ENCODE measurements at places on chromosomes 1 and 21.
A peak's percentile ranks its signal among the peaks of the same experiment; 100 is the strongest.

GRCh38 chr1:211371406-211372105 lies 44.9 kb downstream of the TRAF5 start:
- no peak for DNase-seq

- DNase-seq, result peak; percentile 81
Measured at GRCh38 chr1:225999912-226000337, 782 bp upstream of the SDE2 start.

- no peak for DNase-seq
Measured at GRCh38 chr1:182367926-182368325, 23.7 kb downstream of the GLUL start.

- no peak for DNase-seq
Measured at GRCh38 chr1:70003211-70003908, 202.0 kb downstream of the LRRC40 start.

GRCh38 chr1:38500891-38501290 lies 358.7 kb downstream of the RRAGC start:
- no peak for DNase-seq

GRCh38 chr1:155609515-155610256 lies at the start of gene MSTO1:
TSS of gene MSTO1 (plus strand) at chr1:155610218. CDS start at chr1:155610249, 31 bp downstream.
- peak; percentile 94 for DNase-seq

DNA sequence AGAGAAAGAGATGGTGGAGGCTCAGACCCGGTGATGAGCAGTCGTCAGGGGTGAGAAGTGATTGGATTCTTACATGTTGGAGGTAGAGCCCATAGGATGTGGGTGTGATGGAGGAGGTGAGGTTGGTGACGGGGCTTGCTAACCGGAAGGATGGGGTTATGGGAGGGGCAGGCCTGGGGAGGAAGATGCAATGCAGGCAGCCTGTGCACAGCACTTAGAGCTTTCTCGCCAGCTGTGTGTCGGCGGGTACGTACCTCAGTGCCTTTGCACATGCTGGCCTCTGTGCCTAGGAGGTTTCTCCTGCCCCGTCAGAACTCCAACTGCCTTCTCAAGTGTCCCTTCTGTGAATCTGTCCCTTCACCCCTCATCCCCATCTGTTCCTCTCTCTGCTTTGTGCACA lies 2.9 kb upstream of the BSND start:
- DNase-seq, result peak; percentile 65

- DNase-seq, result peak; percentile 19
Measured at GRCh38 chr1:169107603-169108208, 1.2 kb downstream of the ATP1B1 start.

- DNase-seq, result peak; percentile 63
Measured at GRCh38 chr1:149885339-149886120, 13.8 kb upstream of the BOLA1 start.

- no peak for DNase-seq
Measured at GRCh38 chr1:242456726-242457269, 67.7 kb downstream of the PLD5 start.

GRCh38 chr1:150109586-150109985 lies 40.1 kb upstream of the PLEKHO1 start:
- DNase-seq, result peak; percentile 57

- DNase-seq, result no peak
Measured at GRCh38 chr1:246572785-246573184, 6.5 kb downstream of the CNST start.

GRCh38 chr1:93880731-93881130 lies 1.7 kb upstream of the DNTTIP2 start:
- DNase-seq, result no peak

- no peak for DNase-seq
Measured at GRCh38 chr1:244384066-244384465, 67.6 kb downstream of the ADSS2 start.

GRCh38 chr1:204623365-204623893 lies 62.1 kb downstream of the LRRN2 start:
- no peak for DNase-seq

GRCh38 chr1:37400466-37401225 lies 73.7 kb upstream of the ZC3H12A start:
- no peak for DNase-seq

DNA sequence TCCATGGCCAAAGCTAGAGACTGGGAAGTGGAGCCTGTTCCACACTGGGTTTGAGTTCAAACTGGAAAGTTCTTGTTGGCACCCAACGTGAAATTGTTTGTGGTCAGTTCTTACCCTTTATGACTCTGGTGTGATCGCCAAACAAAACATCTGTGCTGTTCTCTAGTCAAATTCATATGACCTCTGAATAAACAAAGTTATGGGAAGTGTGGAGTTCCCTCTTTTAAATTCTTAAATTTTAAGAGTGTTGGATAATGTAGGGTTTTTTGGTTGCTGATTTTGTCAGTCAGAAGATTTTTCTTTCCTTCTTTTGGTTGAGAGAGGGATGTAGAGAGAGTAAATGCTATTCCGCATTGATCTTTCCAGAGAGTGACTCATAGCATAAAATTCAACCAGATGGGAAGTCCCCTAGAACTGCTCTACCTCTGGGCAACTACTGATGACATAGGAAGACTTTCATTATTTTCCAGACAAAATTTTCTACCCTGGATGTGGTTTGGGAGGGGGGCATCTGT lies 36.4 kb downstream of the CHML start:
- no peak for DNase-seq

- DNase-seq, result no peak
Measured at GRCh38 chr1:176693697-176694329, 230.8 kb downstream of the PAPPA2 start.

GRCh38 chr1:53896635-53897229 lies 2.7 kb downstream of the DIO1 start:
- no peak for DNase-seq

DNA sequence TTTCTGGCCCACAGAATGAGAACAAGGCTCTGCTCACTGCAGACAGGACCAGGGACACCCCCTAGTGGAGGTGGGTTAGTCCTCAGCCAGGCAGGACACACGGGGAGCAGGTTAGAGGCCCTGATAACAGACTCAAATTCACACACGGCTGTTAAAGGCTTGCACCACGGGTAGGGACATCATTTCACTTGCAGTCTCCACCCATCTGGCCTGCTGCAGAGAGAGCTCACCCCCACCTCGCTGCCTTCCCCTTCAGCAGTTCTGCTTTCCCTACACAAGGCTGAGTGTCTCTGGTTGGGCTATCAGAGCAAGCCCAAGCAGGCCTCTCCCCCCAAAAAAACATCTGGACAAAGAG lies 20.6 kb downstream of the MEF2D start:
- no peak for DNase-seq

GRCh38 chr1:185017966-185018365 lies 27.4 kb upstream of the RNF2 start:
- no peak for DNase-seq

DNA sequence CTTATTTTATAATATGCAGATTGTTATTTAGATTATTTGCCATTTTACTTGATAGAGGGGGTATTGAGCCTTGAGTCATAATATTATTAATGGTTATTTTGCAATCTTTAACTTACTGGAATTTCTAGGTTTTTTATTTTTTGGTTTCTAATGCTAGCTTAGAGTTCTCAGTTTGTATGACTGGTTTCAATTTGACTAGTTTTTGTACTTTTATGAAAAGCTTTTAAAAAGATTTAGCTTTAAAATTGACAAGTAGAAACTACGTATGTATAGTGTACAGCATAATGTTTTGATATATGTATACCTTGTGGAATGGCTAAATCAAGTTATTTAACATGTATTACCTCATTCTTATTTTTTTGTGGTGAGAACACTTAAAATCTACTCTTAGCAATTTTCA lies 41.5 kb downstream of the CEP350 start:
- DNase-seq, result no peak

DNA sequence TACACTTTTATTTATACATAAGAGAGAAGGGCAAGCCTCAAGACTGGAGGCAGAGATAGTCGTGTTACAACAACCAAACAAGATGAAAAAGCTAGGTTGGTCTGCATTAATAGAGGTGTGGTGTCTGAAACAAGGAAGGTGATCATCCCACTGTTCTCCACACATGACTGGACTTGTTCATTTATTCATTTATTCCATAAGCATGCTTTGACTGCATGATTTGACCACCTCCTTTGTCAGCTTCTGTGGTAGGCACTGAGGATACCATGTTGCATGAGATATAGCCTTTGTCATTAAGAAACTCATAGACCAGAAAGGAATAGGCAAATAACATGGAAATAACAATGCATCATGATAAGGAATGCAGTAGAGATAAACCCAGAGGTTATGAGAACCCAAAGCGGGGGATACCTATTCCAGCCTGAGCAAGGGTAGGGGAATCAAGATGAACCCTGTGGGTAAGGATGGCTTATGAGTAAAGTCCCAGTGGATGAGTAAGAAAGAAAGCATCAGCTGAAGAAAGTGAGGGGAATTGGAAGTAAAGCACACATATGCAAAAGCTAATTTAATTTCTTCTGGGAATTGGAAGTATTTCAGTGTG lies 173.7 kb upstream of the FGGY start:
- DNase-seq, result no peak

DNA sequence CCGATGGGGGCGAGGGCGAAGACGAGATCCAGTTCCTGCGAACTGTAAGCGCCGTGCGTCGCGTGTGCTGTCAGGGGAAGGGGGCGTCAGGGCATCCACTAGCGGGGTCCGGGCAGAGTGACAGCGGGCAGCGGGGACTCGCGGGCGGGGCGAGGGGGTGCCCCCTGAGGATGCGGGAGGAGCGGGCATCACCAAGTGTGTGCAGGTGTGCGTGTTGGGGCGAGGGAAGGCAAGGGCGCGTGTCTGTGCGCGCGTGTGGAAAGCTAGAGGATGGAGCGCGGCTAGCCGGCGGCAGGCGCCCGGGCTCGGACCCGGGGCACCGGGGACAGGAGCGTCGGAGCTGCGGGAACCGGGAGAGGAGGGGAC lies 525 bp downstream of the RYR2 start:
- DNase-seq, result no peak

- DNase-seq, result no peak
Measured at GRCh38 chr1:64653466-64653865, 91.4 kb upstream of the RAVER2 start.

DNA sequence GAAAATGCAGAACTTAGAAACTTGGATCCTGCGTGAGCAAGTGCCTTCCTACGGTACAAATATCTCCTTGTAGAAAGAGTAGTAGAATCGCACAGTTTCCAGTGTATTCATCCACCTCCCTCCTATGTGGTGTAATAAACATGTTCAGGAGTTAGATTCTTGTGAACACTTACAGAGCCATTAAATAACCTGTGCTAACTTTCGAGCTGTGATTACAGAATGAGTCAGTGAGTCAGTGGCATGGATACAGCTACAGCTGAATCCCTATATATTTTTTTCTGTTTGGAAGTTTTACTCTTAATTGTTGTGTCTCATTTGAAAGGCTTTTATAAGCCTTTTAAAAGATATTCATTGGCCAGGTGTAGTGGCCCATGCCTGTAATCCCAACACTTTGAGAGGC lies 148.7 kb downstream of the EDEM3 start:
- DNase-seq, result no peak

DNA sequence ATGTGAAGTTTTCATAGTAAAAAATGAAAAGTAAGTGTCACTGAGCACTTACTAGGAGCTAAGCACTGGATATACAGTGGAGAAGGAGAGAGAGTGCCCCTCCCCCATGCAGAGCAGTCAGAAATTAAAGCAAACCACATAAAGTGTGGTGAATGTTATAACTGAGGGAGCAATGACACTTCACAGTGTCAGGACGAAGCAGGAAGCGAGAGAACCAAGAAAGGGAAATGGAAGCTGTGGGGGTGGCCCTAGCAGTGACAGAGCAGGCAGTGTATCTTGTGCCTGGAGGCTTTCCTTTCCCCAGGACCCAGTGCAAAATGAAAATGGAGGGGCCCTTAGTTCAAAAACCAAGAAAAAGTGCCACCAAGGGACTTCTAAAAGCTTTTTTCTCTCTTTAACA lies 21.5 kb upstream of the RCAN3 start:
- DNase-seq, result peak; percentile 70

- no peak for DNase-seq
Measured at GRCh38 chr1:19884312-19884711, 2.1 kb downstream of the OTUD3 start.

- DNase-seq, result peak; percentile 14
Measured at GRCh38 chr1:90045853-90046563, 51.1 kb downstream of the ZNF326 start.

DNA sequence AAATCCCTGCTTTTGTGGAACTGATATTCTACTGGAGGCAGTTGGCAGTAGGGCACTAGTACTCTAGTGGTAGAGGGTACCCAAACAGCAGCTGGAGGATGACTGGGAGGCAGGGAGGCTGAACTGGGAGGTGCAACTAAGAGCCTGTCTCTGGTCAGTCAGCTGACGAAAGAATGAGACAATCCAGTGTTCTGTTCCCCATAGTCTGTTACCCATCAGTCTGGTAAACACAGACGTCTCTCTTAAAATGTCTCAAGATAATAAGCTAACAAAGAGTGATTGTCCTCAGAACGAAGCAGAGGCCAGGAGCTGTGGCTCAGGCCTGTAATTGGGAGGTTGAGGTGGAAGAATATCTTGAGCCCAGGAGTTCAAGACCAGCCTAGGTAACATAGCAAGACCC lies 30.4 kb downstream of the TFAP2E start:
- no peak for DNase-seq

DNA sequence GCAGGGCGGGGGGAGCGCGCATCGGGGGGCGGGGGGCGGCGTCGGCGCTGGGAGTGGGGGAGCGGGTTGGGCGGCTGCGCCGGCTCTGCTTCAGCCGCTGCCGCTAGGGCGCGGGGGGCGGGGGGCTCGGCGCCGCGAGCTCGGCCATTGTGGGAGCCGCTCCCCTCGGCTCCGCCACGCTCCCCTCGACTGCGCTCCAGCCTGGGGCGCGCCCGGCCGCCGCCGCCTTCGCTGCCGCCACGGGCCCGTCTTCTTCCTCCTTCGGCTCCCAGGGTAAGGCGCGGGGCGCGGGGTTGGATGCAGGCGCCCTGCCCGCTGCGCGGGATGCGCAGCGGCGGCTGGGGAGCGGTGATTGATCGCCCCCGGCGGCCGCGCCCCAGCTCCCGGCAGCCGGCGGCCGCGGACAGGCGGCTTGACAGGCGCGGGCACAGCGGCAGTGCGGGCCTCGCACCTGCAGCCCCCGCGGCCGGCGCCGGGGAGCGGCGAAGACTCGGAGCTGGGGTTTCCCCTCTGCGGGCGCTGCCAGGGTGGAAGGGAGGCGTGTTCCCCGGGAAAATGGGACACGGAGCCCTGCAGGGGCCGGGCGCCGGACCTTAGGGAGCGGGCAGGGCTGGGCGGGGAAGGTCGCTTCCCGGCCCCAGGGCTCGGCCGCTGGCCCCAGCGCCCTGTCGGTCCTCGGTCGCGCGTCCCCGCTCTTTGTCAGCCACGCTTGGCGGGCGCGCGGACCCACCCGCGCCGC lies 55.3 kb downstream of the NDUFS5 start:
- DNase-seq, result no peak

DNA sequence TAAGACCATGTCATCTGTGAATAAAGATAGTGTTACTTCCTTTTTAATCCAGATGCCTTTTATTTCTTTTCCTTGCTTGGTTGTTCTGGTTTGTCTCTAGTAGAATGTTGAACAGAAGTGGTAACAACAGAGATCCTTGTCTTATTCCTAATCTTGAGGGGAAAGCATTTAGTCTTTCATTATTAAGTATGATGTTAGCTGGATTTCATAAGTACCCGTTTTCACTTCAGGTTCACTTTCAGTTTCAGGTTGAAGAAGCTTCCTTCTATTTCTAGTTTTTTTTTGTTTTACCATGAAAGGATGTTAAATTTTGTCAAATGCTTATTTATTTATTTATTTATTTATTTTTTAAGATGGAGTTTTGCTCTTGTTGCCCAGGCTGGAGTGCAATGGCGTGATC lies 22.3 kb upstream of the AGPAT3 start:
- DNase-seq, result no peak

GRCh38 chr21:33339918-33340317 lies 15.1 kb downstream of the IFNAR1 start:
- no peak for DNase-seq
